ENCODE measurements at places on chromosomes 12 and 14. TPM values are rescaled to one million over a fixed set of nuclear protein-coding genes. Genes with fewer than 3 reads are reported as not detected.
A peak's percentile ranks its signal among the peaks of the same experiment; 100 is the strongest.

The KRT79 gene
- total RNA-seq, result not detected

GRCh38 chr14:86055512-86056075 is 525.6 kb downstream of the FLRT2 start:
- H3K27me3 ChIP-seq, result no peaks in the 10 kb centered on the region
- H3K4me1 ChIP-seq, result peaks cover 2% of the 10 kb centered on the region
- H3K27ac ChIP-seq, result no peak overlapping the region
- H3K4me3 ChIP-seq, result no peak overlapping the region

- H3K4me3 ChIP-seq, result no peak overlapping the region
- H3K36me3 ChIP-seq, result peaks cover 3% of the 10 kb centered on the region
- no peak overlapping the region for H3K27ac ChIP-seq
- DNase-seq, result peak; percentile 31
These were observed 460.3 kb upstream of the LRFN5 start for GRCh38 chr14:41146391-41146790.

The TC2N gene
- 16.2 TPM for total RNA-seq

The GPRC5A gene
- 0.09 TPM for total RNA-seq

Data from H9 (cell line).